ENCODE measurements at places on chromosomes 4 and X.

- DNase-seq: no peak
These were observed 94.1 kb downstream of the GC start for GRCh38 chr4:71689822-71690221.

DNA sequence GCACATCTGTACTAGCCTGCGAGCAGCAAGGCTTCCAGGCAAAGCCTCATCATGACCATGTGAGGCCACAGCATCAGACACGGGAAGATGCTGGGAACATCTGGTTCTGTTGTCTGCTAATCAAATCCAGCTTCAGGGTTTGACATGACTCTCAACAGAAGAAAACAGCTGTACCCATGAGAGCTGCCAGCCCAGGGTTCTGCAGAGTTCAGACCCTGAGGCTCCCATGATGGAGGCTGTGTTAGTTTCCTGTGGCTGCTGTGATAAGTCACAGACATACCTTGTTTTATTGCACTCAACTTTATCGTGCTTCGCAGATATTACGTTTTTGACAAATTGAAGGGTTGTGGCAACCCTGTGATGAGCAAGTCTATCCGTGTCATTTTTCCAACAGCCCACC, 37.5 kb downstream of the JAKMIP1 start:
- no peak for DNase-seq

DNA sequence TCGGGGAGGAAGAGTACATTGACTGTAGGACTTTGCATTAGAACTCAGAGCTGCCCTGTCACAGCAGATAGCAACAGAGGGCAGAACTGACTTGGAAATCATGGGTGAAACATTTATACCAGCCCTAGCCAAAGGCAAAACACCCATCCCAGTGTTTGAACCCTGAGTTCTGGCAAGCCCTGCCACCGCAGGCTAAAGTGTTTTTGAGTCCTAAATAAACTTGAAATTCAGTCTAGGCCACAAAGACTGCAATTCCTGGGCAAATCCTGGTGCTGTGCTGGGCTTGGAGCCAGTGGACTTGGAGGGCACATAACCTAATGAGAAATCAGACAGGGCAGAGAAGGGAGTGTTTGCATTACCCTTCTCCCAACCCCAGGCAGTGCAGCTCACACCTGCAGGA, 1015.7 kb downstream of the FSTL5 start:
- no peak for DNase-seq

DNA sequence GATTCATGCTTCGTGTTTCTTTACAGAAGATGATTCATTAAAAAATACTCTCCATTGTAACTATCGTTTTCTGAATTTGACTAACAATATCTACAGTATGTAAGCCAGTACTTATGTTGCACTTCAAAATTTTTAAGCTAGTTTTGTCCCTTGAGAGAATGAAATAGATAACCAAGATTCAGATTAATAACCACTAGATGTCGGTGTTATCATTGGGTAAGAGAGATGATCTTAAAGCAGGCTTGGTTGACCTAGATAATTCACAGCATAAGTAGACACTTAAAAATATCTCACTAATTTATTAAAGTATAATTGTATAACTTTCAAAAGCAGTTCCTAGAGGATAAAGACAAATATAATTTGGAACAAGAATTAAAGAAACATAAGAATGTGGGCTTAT, 430.9 kb downstream of the C4orf33 start:
- no peak for DNase-seq

GRCh38 chr4:30443289-30443688, 276.9 kb upstream of the PCDH7 start:
- DNase-seq: no peak

GRCh38 chrX:97311066-97311778, 427.5 kb downstream of the RPA4 start:
- DNase-seq: no peak

GRCh38 chr4:156362581-156362980, 408.9 kb upstream of the CTSO start:
- no peak for DNase-seq

DNA sequence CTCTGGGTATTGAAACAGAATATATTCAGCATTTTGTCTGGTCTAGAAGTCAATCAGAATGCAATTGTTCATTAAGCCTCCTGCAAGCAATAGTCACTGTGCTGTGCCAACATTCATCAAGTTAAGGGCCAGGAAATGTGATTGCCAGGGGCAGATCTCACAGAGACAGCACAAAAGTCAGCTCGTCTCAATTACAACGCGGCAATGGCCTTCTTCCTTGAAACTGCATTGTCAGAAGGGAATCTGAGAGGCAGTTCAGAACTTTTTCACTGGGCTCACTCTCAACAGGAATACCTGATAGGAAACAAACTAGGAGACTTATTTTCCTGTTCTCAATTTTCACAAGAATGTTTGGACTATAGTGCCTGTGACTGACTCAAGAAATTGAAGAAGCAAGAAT, 131.1 kb upstream of the NR3C2 start:
- DNase-seq: no peak

DNA sequence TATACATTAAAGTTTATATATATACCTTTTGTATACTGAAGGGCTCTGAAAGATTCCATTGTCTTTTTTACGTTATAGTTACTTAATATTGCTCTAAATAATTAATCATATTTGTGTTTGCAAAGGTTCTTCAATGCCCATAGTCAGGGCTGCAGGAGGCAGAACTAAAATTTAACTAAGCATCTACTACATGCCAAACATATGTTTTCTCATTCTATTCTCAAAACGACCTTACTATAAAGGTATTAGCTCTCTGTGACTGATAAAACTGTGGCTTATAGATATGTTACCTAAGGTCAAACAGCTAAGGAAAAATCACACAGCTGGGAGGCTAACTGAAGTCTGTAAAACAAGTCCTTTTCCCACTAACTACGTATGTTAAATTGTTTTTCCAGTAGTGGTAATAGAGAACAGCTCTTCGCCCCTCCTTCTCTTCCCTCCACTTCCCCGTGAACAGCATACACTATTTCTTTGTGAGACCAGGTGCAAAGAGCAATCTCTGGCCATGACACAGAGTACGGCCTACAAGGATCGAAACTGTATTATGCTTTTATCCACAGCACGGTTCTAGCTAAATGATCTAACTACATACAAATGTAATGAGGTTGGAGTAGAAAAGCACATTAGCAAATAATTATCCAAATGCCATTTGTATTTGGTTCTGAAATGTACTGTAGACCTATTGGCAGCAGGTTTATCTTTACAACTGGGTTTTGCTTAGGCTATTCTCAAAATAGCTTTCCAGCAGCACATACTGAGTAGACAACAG, 1.7 kb downstream of the CNOT6L start:
- no peak for DNase-seq

DNA sequence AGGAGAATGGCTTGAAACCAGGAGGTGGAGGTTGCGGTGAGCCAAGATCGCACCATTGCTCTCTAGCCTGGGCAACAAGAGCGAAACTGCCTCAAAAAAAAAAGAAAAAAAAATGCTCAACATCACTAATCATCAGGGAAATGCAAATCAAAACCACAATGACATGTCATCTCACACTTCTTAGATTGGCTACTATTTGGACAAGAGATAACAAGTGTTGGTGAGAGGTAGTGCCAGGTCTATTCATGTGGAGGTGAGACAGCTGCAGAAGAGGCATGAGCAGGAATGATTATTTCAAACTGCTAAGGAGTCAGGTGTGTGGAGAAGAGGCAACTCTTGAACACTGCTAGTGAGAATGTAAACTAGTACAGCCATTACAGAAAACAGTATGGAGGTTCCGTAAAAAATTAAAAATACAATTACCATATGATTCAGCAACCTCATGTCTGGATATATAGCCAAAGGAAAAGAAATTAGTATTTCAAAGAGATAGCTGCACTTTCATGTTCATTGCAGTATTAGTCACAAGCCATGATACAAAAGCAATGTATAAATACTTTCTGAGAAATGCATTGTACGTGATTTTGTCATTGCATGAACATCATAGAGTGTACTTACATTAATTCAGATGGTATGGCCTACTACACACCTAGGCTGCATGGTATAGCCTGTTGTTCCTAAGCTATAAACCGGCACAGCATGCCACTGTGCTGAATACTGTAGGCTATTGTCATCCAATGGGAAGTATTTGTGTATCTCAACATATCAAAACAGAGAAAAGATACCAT, 75.3 kb downstream of the TMEM144 start:
- no peak for DNase-seq
